ENCODE measurements at places on chromosomes 16 and 17.

GRCh38 chr17:50672831-50673551 lies 34.7 kb downstream of the ANKRD40 start:
- no peak for DNase-seq

GRCh38 chr16:9123871-9124270 lies 32.4 kb downstream of the HAPSTR1 start:
- DNase-seq, result peak; percentile 90

DNA sequence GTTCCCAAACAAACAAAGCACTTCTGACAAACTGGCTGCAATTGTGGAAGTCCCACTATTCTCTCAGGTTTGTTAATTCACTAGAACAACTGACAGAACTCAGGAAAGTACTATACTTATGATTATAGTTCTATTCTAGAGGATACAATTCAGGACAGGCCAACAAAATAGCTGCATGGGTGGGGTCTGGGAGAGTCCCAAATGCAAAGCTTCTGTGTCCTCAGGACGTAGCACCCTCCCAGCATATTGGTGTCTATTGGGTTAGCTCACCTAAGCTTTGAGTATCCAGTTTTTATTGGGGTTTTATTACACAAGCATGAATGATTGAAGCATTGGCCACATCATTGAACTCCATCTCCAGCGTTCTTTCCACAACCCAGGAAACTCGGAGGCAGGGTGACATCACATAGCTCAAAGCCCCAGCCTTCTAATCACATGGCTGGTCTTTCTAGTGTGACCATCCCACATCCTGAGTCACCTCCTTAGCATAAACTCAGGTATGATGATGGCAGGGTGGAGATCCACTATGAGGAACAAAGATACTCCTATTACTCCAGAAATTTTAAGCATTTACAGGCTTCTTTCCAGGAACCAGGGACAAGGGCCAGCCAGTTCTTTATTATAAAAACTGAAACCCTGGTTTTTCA lies 43.9 kb upstream of the CCNF start:
- DNase-seq, result no peak

DNA sequence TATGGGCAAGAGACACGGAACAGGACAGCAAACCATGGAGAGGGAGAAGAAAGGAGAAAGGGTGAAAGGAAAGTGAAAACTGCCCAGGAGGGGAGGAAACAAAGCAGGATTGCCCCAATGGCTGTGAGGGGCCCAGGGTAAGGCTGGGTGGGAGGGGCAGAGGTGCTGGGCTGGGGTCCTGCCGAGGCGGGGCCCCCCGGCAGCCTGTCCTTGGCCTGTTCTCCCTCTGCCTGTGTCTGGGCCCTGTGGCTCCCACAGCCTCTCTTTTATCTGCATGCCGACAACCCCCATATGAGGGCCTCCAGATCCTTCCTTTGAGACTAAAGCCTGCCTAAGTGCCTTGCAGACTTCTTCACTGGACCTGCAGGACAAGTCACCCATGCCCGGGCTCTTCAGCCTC lies 15.5 kb downstream of the ZNHIT3 start:
- DNase-seq, result no peak

GRCh38 chr16:85446951-85447692 lies 166.0 kb upstream of the GSE1 start:
- peak; percentile 67 for DNase-seq
